ENCODE measurements at places on chromosomes 13 and 19.

DNA sequence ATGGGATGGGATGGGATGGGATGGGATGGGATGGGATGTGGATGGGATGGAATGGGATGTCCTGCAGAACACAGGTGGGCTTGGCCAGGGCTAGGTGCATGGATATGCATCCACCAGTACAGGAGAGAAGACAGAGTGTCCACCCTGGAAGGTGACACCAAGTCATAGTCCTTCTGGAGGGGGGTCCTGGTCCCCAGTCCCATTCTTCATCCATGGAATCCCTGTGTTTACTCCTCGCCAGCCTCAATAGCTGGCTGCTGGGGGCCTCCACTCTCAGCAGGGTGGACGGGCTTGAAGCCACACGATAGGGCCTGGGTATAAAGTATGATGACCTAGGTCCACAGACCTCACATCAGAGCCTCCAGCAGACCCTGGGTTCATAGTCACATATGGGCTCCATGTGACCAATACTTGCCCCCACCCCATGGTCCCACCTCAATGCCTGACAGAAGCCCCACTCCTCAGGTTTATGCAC, 40.1 kb downstream of the RFX2 start:
- no peak for DNase-seq

DNA sequence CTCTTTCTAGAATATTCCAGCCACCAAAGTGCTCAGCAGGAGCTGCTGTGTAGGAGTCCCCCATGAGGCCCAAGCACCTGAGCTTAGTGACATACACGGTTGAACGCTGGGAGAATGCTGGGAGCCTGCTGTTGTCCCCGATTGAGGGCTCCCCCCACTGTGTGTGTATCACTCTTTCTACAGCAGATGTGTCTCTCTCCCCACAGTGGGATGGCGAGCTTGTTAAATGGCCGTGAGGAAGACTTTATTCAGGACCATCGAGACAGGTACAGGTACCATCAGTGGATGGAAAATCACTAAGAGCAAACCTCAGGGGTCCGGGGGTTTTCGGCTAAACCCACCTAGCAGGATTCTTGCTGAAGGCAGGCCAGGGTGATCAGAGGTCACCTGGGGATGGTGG, 22.7 kb downstream of the EPN1 start:
- DNase-seq, result no peak

DNA sequence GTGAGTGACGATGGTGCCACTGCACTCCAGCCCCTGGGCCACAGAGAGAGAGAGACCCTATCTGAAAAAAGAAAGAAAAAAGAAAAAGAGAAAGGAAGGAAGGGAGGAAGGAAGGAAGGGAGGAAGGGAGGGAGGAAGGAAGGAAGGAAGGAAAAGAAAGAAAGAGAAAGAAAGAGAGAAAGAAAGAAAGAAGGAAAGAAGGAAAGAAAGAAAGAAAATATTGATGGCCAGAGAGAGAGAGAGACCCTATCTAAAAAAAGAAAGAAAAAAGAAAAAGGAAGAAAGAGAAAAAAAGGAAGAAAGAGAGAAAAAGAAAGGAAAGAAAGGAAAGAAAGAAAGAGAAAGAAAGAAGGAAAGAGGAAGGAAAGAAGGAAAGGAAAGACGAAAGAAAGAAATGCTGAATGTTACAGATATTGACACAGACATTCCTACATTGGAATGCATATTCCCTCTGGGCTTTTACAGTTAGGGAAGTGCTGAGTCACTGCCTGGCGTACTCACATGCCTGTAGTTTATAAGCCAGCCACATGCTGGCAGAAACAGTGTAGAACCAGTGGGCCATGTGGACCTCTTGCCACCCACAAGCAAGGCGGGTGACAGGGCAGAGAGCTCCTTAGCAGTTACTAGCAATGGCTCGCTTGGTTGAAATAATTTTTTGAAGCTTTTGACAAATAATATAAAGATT, 34.6 kb upstream of the SLC46A3 start:
- peak; percentile 81 for DNase-seq

DNA sequence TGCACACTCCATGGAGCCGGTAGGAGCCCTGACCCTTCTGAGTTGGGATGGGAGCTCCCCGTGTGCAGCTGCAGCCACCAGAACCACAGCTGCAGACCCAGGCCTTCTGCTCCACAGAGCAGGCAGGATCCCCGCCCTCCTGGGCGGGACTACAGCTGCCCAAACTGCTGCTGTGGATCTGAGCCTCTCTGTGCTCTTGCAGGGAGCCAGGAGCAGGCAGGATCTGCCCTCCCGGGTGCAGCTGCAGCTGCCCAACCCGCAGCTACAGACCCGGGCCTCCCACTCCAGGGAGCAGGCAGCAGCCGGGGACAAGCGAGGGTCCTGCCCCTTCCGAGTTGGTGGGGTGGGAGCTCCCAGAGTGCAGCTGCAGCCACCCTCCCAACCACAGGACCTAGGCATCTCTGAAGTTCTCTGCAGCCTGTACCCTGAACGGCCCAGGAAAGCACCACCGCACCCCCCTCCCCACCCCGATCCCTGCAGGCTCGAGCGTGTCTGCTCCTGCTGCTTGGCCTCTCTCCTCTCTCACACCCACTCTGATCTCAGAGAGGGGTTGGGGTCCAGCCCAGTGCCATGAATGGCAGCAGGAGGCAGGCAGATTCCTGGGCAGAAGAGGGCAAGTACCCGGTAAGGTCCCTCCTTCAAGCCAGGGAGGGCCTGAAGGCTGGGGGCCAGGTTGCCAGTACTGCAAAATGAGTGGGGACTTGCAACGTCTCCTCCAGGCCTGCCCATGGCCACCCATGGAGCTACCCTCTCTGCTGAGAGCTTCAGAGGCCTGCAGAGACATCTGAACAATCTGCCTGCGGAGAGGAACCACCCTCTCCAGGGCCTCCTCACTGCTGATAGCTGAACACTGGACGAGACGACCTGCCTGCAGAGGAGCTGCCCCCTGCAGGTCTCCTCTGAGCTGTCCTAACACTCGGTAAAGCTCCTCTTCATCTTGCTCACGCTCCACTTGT, 16.4 kb upstream of the EMP3 start:
- DNase-seq, result no peak

DNA sequence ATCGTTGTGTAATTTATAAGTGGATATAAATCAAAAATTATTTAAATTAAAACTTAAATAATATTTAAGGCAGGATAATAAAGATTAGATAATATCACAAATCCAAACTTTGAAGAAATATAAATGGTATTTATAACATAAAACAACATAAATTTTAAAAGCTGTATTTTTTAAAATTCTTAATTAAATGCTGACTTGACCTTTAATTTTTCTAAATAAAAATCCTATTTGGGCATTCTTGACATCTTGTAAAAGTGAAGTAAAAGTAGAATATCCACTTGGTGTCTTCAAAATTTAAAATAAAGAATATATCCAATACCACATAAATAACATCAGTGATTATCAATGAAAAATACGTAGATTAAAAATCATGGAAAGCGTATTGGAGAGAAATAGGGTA, 87.7 kb downstream of the TNFSF13B start:
- DNase-seq, result no peak

DNA sequence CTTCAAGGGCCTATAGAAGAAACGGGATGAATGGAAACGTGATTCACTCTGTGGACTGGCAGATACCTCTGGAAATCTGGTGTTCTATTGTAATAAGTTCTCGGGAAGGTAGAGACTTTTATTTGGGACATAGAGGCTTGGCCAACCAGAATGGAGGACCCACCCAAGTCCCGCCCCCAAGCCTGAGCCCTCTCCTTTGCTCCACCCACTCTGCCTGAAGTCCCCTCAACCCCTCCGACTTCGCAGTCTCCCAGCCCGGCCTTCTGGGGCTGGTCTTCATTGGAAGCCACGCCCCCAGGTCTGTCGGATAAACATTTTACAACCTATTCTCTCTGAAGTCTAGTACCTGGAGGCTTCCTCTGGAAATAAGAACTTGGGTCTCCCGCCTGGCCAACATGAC, 16.9 kb downstream of the FBXL12 start:
- no peak for DNase-seq

DNA sequence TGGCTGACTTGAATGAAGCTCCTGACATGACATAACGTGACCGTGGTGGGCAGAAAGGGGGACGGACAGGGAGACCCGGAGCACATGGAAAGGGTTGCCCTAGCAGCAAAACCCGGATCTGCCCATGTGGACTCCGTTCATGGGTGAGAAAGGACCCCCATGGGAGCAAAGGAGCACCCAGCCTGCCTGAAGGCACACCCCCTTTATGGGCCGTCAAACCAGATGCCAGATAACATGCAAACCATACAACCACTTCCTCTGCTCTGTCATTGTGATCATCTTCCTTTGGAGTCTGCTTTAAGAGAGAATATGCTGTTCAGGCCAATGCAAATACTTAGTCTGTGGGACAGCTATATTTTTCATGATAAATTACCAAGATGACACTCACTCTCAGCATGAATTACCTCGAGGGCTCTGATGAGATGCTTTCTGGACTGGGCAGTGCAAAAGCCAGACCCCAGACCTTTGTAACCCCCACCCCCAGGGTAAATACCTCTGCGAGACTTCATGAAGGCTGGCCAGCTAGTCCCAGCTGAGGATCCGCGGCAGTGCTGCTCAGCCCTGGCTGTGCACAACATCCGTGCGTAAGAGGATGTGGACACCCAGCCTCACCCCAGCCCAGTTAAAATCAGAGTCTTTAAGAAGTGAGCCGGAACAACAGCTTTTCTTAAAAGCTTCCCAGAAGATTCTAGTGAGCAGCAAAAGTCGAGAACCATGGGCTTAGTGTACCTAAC, 126.6 kb downstream of the USP12 start:
- no peak for DNase-seq

All from fibroblast of skin of left biceps (primary cell).